ENCODE measurements at places on chromosomes 5 and 9. TPM values are rescaled to one million over a fixed set of nuclear protein-coding genes. Genes with fewer than 3 reads are reported as not detected.

HIGD2A gene
- 141 TPM for polyA plus RNA-seq

GPX8 gene
- polyA plus RNA-seq, result 30.8 TPM

FAXDC2 gene
- 1.4 TPM for polyA plus RNA-seq

DNA sequence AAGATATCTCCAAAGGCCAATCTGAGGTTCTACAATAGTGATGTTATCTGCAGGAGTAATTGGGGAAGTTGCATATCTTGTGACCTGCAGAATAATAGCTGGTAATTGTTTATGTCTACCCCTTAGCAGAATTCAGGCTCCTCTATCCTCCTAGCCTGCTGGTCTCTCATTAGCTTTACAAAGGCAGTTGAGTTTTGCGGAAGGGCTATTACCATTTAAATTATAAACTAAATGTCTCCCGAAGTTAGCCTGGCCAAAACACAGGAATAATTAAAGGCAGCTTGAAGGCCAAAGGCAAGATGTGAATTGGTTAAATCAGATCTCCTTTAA lies 168.7 kb downstream of the TTC39B start:
- DNase-seq, result no peak

DNA sequence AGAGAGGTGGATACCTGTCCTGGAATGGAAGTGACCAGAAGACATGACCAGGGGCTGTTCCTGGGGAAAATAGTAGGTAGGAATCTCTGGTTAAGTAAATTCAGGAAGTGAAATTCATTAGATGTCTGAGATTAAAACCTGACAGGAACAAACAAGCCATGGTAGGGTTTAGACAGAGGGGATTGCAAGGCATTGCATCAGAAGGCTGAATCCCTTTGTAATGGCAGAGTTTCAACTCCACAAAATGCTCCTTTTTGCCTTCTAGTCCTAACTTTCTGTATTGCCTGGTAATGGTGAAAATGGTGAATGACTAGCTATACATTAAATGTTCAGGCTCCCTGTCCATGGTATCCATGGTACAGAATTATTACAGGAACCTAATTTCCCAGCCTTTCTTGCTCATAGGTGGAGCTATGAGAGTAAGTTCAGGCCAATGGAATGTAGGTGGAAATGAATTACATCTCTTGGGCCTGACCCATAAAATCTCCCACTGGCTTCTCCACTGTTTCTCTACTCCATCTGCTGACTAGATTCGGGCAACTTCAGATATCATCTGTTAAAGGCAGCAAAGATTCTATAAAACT lies 113.4 kb upstream of the CNTLN start:
- no peak for DNase-seq

DNA sequence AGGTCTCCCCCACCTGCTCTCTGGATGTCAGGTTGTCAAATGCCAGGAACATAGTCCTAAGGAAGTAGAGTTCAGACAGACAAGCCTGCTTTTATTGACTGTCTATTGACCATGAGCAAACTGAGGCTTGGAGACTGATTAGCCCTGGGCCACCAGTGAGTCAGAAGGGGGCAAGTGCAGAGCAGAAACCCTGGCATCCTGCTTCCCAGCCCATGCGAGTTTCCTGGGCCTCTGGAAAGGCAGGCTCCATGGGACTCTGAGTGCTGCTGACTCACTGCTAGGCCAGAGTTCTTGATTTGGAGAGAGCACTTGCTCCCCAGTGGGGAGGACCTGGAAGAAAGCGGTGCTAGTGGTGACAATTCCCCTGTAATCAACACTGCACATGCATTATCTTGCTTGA lies 2.8 kb upstream of the HBEGF start:
- DNase-seq, result peak; percentile 70

DNA sequence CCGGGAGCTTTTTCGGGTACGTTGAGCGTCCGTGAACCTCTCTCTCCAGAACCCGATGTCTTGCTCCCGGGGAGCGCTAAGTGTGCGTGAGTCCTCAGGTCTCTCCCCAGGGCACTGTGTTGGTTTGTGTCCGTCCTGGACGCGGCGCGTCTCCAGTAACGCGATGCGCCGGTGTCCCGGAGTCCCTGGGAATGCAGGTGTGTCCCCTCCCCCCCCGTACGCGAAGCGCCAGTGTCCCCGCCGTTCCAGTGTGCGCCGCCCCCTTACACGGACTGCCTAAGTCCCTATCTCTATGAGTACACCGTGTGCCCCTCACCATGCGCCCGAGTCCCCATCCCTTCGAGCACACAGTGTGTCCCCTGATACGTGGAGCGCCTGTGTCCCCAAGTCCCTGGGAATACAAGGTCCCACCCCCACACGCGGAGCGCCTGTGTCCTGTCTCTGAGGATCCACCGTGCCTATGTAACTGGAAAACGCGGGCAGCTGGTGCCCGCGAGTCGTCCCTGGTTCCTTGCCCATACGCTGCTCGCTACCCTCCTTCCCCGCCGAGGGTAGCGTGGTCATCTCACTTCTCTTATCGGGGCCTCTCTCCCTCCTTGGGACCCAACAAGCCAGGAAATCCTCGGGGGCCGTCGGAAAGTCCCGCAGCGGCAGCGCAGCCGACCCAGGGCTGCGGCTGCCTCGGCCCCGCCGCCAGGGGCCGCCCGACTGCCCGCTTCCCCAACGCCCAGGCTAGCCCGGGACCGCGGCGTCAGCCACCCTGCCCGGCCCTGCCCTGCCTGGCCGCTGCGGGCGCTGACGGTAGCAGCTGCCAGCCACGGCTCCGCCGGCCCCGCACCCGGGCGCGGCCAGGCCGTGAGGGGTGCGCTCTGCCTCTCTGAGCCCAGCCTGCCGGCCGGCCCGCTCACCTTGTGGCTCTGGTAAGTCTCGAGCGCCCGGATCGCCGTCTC lies 709 bp downstream of the ELL2 start:
- DNase-seq, result peak; percentile 74
